Pancreas (tissue), 10 donors: ENCODE measurements at places on chromosomes 5 and 9. TPM values are rescaled to one million over a fixed set of nuclear protein-coding genes. Genes with fewer than 3 reads are reported as not detected.

- no peaks in the 10 kb centered on the region for H3K27me3 ChIP-seq
- no peak for DNase-seq
- no peaks in the 10 kb centered on the region for H3K36me3 ChIP-seq
- no peaks in the 10 kb centered on the region for H3K4me1 ChIP-seq
- no peak overlapping the region for H3K27ac ChIP-seq
Measured at GRCh38 chr5:171223927-171224326, 85.1 kb upstream of the TLX3 start.

- no peaks in the 10 kb centered on the region for H3K4me1 ChIP-seq
- H3K27ac ChIP-seq, result no peak overlapping the region
- H3K4me3 ChIP-seq, result no peak overlapping the region
- no peaks in the 10 kb centered on the region for H3K27me3 ChIP-seq
- H3K36me3 ChIP-seq, result no peaks in the 10 kb centered on the region
Measured at GRCh38 chr9:29659736-29660135, 2086.5 kb upstream of the C9orf72 start.

- H3K36me3 ChIP-seq, result no peaks in the 10 kb centered on the region
- peak within 1 kb of the TSS; percentile 90 for H3K4me3 ChIP-seq
- H3K27ac ChIP-seq, result peak within 1 kb of the TSS; percentile 70
- H3K27me3 ChIP-seq, result no peaks in the 10 kb centered on the region
- H3K4me1 ChIP-seq, result no peaks in the 10 kb centered on the region
- DNase-seq, result peak; percentile 99
Measured at GRCh38 chr9:6412487-6413364, at the start of gene UHRF2. TSS of gene UHRF2 (plus strand) at chr9:6413199. CDS start at chr9:6413491, 292 bp downstream.

- peaks cover 5% of the 10 kb centered on the region for H3K4me1 ChIP-seq
- H3K27ac ChIP-seq, result no peak overlapping the region
- H3K4me3 ChIP-seq, result no peak overlapping the region
- H3K36me3 ChIP-seq, result no peaks in the 10 kb centered on the region
Measured at GRCh38 chr5:178426326-178427130, 163.7 kb downstream of the COL23A1 start.

DNA sequence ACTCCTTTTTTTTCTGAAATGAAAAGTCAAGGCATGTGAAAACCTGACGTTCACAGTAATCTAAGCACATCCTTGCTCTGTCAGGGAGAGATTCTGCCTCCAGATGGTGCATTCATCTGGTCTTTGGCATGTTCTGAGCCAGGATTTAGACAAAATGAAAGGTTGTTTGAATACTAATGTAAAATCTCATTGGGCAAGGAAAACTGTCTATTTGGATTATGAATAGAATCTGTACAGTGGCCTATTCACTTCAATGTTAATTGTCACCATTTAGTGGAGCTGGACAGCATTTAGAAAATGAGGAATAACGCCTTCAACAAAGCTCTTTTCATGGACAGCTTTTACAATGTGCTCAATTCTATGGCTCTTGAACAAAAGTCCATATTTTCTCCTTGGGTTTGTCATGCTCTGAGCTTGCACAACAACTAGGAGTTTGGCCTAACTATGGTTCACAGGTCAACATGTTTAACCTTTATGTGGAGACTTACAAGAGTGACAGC, 28.9 kb downstream of the ARHGEF28 start:
- H3K27ac ChIP-seq, result peak overlapping the region; percentile 63
- H3K4me1 ChIP-seq, result peaks cover 31% of the 10 kb centered on the region
- no peaks in the 10 kb centered on the region for H3K36me3 ChIP-seq
- DNase-seq, result no peak
- H3K4me3 ChIP-seq, result no peak overlapping the region

DNA sequence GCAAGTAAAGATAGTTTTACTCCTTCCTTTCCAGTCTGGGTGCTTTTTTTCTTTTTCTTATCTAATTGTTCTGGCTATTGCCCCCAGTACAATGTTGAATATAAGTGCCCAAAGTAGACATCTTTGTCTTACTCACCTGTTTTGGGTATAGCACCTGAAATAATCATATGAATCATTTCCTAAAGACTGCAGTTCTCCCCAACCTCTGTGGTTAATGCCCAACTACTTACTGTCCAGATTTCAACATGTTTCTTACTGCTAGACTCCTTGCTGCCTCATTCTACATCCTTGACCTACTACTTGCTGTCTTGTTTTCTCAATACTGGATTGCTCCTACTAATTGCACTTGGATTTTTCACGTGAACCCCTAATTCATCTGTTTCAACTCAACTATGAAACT, 8.8 kb upstream of the HSDL2 start:
- no peaks in the 10 kb centered on the region for H3K36me3 ChIP-seq
- DNase-seq, result no peak
- no peaks in the 10 kb centered on the region for H3K27me3 ChIP-seq
- no peaks in the 10 kb centered on the region for H3K4me1 ChIP-seq
- H3K27ac ChIP-seq, result no peak overlapping the region
- no peak overlapping the region for H3K4me3 ChIP-seq

Gene IL13
- not detected for total RNA-seq

Gene CDH9
- total RNA-seq, result not detected

Gene TTC1
- total RNA-seq, result 11.9 TPM

Gene IRGM
- total RNA-seq, result not detected
